ENCODE measurements at places on chromosomes 5 and 9.

DNA sequence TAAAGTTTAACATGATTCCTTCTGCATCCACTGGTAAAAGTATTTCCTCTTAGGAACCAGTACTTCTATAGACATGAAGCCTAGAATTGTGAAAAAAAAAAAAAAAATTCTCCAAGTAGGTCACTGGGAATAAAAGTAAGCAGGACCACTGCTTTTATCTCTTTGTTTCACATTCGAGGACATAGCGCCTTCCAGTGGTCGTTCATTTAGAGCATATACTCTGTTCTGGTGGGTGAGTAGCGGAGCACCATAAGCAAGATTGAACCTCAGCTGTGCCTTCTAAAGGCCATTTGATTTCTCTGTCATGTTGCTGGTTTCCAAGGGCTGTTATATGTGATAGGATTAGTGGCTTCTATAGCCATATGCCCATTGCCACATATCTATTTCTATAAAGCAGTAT lies 393.1 kb downstream of the TMEM232 start:
- DNase-seq: no peak

DNA sequence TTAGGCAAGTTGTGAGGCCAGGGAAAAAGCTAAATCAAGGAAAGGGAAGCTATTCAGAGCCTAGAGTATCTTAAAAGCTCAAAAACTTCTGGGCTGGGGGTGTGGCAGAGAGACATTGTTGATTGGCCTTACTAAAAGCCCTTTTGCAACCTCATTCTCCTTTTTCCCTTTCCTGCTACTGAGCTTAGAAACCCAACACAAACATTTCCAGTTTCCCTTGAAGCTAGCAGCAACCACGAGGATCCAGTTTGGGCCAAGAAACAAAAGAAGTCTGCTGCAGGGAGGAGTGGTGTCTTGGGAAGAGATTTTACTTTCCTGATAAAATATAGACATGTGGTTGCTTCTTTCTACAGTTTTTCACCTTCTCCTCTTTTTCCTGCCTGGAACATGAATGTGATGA lies 135.5 kb upstream of the KLF9 start:
- no peak for DNase-seq

GRCh38 chr9:78311886-78312524 lies 15.1 kb downstream of the PSAT1 start:
- no peak for DNase-seq

- DNase-seq: no peak
Observed at GRCh38 chr5:170154297-170154696, 48.6 kb downstream of the FOXI1 start.

DNA sequence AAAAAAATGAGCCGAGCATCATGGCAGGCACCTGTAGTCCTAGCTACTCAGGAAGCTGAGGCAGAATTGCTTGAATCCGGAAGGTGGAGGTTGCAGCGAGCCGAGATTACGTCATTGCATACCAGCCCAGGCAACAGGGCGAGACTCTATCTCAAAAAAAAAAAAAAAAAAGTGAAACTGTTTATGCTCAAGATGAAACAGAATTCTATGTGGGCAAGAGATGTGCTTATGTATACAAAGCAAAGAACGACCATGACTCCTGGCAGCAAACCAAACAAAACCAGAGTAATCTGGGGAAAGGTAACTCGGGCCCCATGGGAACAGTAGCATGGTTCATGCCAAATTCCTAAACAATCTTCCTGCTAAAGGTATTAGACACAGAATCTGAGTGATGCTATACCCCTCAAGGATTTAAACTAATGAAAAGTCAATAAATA lies 32.6 kb upstream of the PLAC8L1 start:
- DNase-seq: no peak

- DNase-seq: no peak
Observed at GRCh38 chr9:33498387-33498786, 24.7 kb upstream of the NOL6 start.

- no peak for DNase-seq
Observed at GRCh38 chr9:77997611-77998284, 33.9 kb downstream of the GNAQ start.

GRCh38 chr9:75612205-75612604 lies 278.3 kb upstream of the PCSK5 start:
- no peak for DNase-seq

GRCh38 chr5:166119506-166119905 lies 2171.9 kb upstream of the WWC1 start:
- no peak for DNase-seq

GRCh38 chr5:97628807-97629206 lies 445.8 kb upstream of the RIOK2 start:
- no peak for DNase-seq

- no peak for DNase-seq
Observed at GRCh38 chr5:143094087-143094521, 309.4 kb downstream of the NR3C1 start.

DNA sequence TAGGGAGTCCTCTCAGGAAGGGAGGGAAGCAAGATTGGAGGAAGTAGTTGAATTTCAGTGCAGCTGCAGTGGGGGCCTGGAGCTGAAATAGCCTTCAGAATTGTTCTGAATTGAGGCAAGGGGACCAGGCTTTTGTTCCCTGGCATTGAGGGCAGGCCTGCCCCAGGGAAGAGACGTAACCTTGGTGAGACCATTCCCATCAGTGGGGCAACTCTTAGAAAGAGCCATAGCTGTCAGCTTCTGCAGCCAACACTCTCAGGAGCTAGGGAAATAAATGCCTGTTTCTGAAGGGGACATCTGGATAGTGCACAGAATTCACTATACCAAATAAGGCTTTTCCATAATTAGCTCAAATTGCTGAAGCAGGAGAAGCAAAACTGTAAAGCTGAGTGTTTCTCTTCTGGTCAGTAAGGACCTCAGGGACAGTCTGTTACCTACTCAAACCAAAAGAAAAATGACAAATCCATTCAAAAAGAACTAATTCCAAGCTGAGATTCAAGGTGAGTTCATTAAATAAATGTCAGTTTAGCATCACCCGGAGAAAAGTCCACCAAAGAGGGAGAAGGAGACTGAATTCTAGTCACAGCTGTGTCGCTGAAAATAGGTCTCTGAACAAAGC lies 44.0 kb downstream of the LYRM7 start:
- DNase-seq: no peak

DNA sequence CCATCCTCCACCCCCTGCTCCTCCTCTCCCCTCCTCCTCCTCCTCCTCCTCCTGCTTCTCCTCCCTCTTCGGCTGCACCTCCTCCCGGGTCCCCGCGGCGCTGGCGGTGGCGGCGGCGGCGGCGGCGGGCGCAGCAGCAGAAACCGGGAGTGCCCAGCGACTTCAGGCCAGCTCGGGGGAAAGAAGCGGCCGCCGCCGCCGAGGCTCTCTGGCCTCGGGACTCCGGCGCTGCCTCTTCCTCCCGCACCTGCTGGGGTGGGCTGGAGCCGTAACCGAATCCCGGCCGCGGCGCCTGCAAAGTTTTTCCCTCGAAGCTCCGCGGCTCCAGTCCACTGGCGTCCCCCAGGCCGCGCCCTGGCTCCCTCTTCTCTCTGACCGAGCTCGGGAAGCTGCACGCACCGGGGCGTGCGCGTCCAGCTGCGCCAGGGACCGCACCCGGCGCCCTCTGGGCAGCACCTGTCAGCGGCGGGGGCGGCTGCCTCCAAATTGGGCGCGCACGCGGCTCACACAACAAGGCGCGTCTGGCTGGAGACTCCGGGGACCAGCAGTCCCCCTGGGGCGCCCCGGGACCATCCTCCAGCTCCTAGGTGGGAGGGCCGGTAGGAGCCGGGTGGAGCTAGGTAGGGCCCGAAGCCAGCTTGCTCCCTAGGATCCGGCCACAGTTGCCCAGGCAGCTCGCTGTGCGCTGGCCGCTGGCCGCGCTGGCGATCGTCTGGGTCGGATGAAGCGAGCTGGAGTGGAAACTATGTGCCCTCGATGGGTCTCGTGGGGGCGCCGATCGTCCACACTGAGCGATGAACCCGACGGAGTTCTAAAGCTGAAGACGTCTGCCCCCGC lies at the start of gene MCTP1:
MCTP1 (minus strand) TSS at position 523 of the 837 bp plus-strand sequence.
- DNase-seq: no peak

GRCh38 chr5:74556631-74557595 lies 83.6 kb downstream of the ENC1 start:
- DNase-seq: no peak

- DNase-seq: no peak
Observed at GRCh38 chr9:35700031-35700430, 10.3 kb upstream of the TPM2 start.

DNA sequence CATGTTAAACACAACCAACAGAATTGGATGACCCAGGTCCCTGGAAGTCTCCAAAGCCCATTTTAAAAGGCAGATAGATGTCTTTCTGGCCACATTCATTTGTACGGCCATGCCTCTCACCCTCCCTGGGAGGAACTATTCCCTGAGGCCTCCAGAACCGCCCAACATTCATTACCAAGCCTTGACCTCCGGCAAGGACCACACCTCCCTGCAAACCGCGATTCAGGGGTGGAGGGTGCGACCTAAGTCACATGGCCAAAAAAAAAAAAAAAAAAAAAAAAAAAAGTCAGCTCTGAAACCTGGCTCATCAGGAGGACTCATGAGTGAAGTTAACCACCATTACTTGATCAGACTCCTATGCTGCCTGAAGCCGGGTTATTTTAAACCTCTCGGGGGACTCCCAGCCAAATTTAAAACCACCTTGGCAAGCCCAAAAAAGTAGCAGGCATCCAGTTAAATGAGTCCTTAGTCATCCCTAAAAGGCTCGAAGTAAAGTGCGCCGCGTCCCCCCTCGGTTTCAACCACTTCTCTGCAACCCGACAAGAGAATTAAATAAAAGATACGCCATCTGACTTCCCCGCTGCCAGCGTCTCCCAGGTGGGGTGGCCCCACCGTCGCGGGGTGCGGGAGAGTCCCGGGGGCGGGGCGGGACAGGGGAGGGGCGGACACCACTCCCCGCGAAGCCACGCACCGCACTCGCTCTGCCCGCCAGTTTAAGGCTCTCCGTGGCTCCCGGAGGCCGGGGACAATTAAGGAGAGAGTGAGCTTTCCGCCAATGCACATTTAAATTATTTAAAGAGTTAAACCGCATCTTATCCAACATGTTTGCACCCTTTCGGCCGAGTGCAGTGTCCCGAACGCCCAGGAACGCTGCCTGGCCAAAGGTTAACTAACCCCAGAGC lies 2.3 kb downstream of the KLF9 start:
- DNase-seq: peak; percentile 66

GRCh38 chr9:127144670-127145445 lies 22.4 kb upstream of the ANGPTL2 start:
- no peak for DNase-seq

DNA sequence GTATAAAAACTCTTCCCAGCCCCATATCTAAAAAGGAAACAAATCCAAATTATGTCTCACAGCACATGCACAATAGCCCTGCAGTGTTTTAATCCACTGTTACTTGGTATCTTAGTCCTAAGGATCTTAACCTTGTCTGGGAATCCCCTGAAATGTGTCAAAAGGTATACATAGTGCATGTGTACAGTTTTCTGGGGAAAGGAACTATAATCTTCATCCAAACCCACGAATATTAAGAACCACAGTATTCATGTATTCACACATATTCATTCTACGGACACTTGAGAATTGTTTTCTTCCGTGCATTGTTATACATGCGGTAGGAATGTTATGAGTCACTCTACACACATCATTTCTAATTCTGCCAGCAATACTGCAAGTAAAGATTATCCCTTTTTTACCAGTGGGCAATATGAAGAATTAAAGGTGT lies 47.8 kb upstream of the SNX2 start:
- DNase-seq: no peak

- DNase-seq: no peak
Observed at GRCh38 chr5:67246108-67246507, 49.5 kb upstream of the CD180 start.

DNA sequence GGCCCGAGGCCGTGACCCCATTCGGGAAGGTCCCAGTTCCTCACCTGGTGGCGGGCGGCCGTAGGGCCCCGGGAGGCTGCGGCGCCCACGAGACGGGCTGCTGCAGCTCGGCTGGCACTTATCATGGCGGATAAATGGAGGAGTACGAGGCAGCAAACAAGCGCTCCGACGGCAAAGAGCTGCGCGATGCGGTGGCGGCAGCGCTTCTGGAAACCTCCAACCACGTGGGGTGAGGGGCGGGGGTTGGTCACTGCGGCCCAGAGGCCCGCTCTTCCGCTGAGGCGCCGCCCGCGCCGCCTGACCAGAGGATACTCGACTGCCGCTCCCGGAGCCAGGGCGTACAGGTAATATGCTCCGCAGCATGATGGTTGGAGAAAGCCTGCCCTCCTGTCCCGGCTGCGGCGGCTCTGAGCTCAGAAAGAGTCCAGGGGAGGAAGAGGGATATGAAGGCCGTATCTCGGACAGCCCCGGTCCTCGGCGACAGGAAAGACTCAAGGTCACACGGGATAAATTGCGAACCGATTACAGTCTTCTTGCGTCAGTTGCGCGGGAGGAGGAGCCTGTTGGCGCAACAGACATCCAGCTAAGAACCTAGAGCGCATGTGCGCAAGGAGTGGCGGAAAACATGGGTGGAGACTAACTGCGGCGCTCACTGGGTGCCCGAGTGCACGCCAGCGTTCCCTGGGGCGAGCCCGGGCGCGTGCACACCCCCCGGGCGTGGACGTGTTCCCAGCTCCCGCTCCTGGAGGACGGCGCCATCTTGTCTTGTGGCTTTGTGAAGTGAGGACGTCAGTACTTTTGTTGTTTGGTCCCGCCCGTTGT lies at the start of gene HSPA9:
HSPA9 (minus strand) TSS at position 208 of the 822 bp plus-strand sequence; CDS start at position 125, 83 bp downstream.
- DNase-seq: peak; percentile 95

GRCh38 chr5:134507452-134507851 lies 18.0 kb upstream of the JADE2 start:
- no peak for DNase-seq

GRCh38 chr9:93587284-93587650 lies 10.9 kb downstream of the PHF2 start:
- no peak for DNase-seq

GRCh38 chr9:134575901-134576176 lies 65.8 kb upstream of the COL5A1 start:
- no peak for DNase-seq

- DNase-seq: no peak
Observed at GRCh38 chr5:157267761-157268480, 2.0 kb downstream of the CYFIP2 start.

DNA sequence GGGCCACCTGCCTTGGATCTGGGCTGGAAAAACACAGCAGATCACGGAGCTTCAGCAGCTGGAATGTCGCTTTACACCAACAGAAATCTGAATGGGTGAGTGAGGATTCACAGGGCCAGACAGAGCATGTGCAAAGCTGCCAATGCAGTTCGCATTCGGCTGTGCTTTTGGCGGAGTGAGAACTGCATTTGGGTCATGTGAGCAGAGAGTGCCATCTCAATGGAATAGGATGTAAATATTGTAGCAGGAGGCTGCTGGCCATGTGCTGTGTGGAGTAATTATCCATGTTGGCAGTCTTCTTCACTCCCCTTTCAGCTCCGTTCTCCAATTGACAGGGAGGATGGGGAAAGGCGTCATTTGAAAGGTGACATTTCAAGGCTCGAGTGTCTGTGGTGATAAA lies at the start of gene ANKRD55:
ANKRD55 (minus strand) TSS at position 101 of the 400 bp plus-strand sequence. CDS start 417 bp downstream, outside the sequence.
- no peak for DNase-seq
